Inflammatory macrophage treated with lipopolysaccharide for 1 hour (primary cell): ENCODE measurements at places on chromosomes 16 and 17.
A peak's percentile ranks its signal among the peaks of the same experiment; 100 is the strongest.

DNA sequence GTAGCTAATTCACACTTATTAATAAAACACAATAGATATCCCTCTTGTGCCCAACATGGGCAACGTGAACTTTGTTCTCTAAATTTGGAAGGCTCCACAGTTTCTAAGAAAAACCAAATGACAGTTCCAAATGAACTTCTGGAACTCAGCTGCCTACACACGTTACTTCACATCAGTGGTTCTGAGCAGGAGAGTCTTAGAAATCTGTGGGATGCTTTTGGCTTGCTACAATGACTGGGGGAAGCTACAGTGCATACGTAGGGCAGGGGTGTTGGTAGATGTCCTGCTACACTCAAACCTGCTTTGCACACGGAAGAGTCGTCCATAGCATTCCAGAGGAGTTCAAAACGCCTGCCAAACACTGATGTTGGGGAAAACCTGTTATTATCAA is 8.0 kb downstream of the TXNDC11 start:
- peak; percentile 32 for DNase-seq

GRCh38 chr16:74249254-74249653 is 47.4 kb upstream of the PSMD7 start:
- no peak for DNase-seq

DNA sequence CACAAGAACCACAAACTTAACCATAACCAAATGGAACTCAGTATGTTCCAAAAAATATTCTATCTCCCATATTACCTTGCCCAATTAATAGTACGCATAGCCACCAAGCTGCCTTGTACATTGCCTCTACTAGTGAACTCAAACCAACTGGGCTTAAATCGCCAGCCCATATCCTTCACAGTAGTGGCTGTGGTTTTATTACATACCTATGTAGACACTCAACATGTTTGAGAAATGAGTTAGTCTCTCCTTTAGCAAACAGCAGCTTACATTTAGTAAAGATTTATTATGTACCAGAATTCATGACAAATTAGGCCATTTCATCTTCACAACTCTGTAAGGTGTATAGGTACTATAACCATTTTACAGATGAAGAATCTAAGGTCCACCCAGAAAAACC is 41.4 kb downstream of the GRB2 start:
- DNase-seq: no peak

DNA sequence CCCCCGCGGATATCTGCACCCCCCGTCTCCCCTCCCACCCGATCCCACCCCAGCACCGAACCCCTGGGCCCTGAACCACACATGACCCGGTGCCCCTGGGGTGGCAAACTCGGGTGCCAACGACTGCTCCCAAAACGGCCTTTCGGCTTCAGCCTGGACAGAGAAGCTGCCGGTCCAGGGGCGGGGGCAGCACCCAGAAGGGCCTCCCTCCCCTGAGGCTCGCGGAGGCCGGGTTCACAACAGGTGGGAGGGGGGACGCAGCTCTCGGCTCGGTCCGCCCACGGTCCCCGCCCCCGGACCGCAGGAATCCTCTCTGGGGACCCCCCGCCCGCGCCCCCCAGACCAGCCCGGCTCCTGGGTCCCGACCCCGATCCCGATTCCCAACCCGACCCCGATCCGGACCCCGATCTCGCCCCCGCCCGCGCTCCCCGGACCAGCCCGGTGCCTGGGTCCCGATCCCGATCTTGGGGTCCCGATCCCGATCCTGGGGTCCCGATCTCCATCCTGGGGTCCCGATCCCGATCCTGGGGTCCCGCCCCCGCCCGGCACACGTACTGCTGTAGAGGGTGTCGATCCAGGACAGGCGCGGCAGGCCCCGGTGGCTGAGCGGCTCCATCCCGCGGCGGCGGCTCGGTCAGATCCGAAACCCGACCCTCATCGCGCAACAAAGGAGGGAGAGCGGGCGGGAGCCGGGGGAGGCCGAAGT is 516 bp downstream of the ABR start:
- peak; percentile 33 for DNase-seq

GRCh38 chr16:886802-887731 is 83.7 kb downstream of the LMF1 start:
- DNase-seq: no peak

DNA sequence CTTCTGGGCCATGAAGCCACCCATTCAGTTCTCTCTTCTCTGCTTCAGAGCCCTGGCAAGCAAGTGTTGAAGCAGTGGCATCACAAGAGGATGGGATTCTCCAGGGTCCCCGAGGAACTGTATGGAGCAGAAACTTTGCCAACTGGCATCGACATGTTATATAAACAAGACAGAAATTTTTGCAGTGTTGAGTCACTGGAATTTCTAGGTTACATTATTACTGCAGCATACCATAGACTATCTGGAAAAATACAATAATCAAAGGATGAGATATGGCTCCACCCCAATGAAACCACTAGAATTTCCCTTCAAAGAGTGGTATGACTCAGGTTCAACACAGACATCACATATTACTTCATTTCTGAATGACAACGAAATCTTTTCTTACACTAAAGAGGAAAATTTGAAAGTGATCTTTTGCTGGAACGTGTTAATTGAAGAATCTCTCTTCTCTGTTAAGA is 343.0 kb upstream of the DYNLRB2 start:
- DNase-seq: no peak

- DNase-seq: peak; percentile 42
Observed at GRCh38 chr16:726438-727290, at the start of the genes CCDC78 and HAGHL. CCDC78 (minus strand) TSS chr16:726443; CDS start chr16:726367, 76 bp downstream. HAGHL (plus strand) TSS chr16:727106; CDS start chr16:727510, 404 bp downstream.

GRCh38 chr17:40547785-40548478 is 17.3 kb downstream of the CCR7 start:
- no peak for DNase-seq

GRCh38 chr17:16462070-16462864 is 29.7 kb downstream of the LRRC75A start:
- DNase-seq: no peak

DNA sequence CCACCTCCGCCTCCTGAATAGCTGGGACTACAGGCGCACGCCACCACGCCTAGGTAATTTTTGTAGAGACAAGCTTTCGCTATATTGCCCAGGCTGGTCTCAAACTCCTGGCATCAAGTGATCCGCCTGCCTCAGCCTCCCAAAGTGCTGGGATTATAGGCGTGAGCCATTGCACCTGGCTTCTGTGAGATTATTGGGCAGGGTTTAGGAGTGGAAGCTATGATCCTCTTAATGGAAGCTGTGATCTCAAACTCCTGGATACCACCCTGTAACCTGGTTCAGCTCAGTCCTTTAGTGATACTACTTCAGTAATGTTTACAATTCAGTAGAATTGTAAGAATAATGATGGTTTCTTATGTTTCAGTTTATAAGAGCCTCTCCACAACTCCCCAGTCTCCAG is 14.1 kb downstream of the NFE2L1 start:
- DNase-seq: no peak

- DNase-seq: no peak
Observed at GRCh38 chr17:4840893-4841242, 7.7 kb downstream of the MINK1 start.
